Stimulated activated CD8-positive, alpha-beta memory T cell treated with anti-CD3 and anti-CD28 coated beads, Interleukin-2, amount 100 ng/mL, for 48 hours (primary cell): ENCODE measurements at places on chromosomes 6 and 20.

DNA sequence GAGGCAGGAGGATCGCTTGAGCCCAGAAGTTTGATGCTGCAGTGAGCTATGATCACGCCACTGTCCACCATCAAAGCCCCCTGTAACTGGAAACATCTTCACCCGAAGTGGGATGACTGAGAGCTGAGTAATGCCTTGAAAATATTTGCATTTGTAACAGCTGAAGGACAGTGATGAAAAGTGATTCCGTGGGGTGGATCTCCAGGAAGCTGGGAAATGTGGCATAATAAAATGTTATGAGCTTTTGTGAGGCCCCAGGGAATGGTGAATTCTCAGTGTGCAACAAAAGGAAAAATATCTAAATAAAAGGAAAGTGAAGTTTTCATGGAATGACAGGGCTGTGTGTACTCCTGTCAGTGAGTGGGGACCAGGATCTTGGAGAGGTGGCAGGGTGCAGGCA is 92.0 kb downstream of the JAG1 start:
- no peak for DNase-seq

DNA sequence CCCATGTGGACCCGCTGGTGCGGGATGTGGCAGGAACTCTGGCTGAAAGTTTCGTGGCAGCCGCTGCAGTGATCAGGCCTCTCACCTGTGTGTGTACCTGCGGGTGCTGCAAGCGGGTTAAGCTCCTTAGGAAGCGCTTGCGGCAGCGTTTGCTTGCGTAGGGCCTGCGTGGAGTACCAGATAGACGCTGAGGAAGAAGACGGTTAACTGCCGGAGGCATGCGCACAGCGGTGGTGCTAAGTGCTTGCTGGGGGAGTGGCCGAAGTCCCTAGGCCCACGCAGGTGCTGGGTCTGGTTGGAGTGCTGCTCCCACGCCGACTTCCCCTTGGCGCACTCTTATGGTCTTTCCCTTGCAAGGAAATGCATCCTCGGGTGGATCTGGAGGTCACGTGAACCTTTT is 23.0 kb downstream of the ZSCAN31 start:
- no peak for DNase-seq

DNA sequence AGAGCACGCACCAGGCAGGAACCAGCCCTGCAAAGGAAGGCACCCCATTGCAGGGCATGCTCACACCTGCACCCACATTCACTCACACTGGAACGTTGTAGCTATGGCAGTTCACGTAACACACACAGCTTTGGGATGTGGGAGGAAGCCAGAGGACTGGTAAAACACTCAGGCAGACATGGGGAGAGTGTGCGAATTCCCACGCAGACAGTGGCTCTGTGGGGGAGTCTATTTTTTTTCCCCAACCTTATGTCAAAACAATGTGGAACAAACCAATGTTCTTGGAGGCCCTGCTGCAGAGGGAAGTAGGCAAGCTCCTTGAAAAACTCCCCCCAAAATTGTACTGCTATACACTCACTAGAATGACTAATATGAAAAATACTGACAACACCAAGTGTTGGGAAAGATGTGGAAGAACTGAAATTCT is 91.0 kb downstream of the PPP1R14C start:
- DNase-seq: no peak

GRCh38 chr20:10022625-10023024 is 12.2 kb upstream of the ANKEF1 start:
- no peak for DNase-seq

DNA sequence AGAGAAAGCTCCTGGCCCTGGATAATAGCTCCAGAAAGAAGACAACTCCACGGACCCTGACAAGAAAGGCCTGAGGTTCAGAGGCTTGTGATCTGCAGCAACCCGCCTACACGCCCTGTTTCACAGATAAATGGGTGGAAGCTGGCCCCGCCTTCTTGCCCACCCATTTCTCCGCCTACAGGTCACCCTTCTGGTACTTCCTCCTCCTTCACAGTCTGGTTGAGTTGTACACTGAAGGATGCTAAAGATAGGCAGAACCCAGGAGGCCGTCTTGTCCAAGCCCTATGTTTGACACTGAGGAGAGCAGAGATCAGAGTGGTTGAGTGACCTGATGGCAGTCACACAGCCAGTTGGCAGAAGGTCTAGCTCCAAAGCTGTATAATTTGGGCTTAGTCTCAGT is 34.2 kb upstream of the MDGA1 start:
- DNase-seq: peak; percentile 53

DNA sequence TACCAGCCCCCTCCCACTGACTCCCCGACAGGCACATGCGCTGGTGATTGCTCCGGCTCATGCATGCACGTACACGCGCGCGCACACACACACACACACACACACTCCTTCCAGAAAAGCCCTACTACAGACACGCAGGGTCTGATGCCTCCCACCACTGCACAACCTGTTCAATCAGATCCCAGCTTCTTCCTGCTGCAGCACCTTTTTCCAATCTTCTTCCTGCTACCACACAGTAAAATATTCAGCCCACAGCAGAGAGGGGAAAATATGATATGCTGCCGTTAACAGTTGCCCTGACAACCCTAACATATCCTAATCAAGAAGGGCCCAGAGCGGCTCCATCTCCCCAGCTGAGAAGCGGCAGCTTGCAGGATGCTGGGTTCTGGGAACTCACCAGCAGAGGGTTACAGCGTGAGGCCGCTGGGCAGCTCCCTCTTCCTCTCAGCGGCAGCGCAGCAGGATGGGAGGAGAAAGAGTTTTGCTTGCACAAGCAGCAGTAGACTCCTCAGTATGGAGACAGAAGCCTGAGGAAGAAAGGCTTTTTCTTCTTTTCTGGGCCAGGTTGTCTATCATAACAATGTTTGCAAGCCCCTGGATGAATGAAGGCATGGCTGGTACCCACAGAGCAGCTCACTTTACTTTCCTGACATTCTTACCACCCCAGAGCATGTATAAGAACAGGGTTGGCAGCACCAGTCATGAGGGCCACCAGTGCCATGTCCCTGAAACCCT is 23.9 kb downstream of the MAP7 start:
- DNase-seq: no peak

DNA sequence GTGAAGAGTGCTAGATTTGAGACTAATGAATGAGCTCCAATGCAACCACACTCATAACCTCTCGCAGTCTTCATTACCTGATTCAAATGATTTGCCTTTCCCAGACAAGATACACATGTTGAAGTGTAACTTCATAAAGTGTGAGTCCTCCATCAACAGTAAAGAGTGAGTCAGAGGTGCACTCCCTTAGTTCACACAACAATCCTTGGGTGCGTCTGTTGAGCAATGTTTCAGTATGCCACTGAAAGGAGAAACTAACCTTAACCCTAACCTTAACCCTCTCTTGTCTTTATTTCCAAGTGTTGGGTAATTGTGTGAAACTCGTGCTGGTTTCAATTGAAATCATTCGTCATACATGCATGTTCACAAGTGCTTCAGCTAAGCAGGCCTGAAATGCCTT is 21.0 kb upstream of the RIN2 start:
- DNase-seq: no peak

DNA sequence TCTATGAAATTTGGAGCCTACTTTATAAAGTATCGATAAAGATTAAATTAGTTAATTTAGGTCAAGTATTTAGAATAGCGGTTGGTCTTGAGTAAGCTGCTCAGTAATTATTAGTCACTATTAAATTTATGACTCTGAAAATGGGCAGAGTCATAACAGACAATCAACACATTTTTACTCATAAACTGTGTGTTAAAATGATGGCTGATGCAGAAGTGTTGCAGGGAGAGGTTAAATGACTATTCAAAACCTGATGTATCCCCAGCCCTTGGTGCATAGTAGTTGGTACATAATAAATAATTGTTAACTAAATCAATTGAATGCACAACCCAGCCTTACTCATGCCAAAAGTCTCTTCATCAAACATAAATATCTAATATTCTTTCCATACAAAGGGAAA is 30.6 kb downstream of the HIVEP2 start:
- no peak for DNase-seq

GRCh38 chr6:39834278-39834677 is 42.1 kb downstream of the DAAM2 start:
- no peak for DNase-seq

GRCh38 chr6:143772116-143773086 is 70.7 kb upstream of the LTV1 start:
- DNase-seq: no peak

GRCh38 chr6:146635165-146635564 is 36.4 kb downstream of the ADGB start:
- no peak for DNase-seq

- DNase-seq: no peak
Observed at GRCh38 chr6:66128243-66128642, 421.2 kb upstream of the EYS start.

GRCh38 chr6:53494076-53494475 is 50.8 kb downstream of the GCLC start:
- no peak for DNase-seq

DNA sequence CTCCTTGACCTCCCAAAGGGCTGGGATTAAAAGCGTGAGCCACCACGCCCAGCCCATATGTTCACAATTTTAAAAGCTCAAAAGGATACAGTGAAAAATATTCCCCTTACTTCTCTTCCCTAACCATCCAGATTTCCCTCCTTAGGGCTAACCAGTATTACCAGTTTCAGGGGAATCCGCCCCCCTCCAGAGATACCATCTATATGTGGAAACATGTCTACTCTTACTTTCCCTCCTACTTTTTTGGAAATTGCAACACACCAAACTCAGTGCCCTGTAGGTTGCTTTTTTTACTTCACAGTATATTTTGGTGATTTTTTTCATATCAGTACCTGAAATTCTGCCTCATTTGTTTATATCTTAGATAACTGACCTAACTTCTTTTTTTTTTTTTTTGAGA is 6.9 kb upstream of the RPL10A start:
- DNase-seq: no peak

DNA sequence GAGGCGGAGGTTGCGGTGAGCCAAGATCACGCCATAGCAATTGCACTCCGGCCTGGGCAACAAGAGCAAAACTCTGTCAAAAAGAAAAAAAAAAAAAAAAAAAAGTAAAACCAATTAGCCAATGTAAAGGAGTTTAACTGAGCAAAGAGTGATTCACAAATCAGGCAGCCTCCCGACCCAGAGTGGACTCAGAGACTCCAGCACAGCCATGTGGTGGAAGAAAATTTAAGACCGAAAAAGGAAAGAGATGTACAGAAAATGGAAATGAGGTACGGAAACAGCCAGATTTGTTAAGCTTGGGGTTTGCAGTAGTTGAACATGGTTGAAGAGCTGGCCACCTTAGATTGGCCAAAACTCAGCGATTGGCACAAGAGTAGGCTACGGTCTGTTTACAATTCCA is 51.4 kb downstream of the ERMARD start:
- no peak for DNase-seq

- no peak for DNase-seq
Observed at GRCh38 chr6:162488444-162488843, 239.1 kb downstream of the PRKN start.

GRCh38 chr20:54267483-54268003 is 59.7 kb downstream of the PFDN4 start:
- no peak for DNase-seq
